ENCODE measurements at places on chromosomes 16 and 17. TPM values are rescaled to one million over a fixed set of nuclear protein-coding genes. Genes with fewer than 3 reads are reported as not detected.

The CA4 gene
- not detected for total RNA-seq

The TEKT5 gene
- total RNA-seq: not detected

The PLA2G10 gene
- total RNA-seq: not detected

The CA7 gene
- not detected for total RNA-seq

GRCh38 chr17:80953471-80954315 lies 37.9 kb upstream of the CHMP6 start:
- DNase-seq: no peak

DNA sequence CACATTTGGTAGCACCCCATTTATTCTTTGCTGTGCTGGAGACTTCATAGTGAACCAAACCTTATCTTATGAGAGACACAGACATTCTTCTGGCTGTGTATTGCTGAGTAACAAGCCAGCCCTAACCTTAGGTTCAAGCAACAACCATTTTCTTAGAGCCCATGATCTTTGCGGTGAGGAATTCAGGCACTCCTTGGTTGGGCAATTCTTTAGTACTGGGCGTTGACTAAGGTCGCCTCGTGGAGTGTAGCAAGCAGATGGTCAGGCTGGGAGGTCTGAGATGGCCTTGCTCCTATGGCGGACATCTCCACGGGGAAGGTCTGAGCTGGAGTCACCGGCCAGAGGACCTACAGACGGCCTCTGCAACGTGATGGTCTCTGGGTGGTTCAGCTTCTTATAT lies 43.1 kb downstream of the ARSG start:
- no peak for DNase-seq

DNA sequence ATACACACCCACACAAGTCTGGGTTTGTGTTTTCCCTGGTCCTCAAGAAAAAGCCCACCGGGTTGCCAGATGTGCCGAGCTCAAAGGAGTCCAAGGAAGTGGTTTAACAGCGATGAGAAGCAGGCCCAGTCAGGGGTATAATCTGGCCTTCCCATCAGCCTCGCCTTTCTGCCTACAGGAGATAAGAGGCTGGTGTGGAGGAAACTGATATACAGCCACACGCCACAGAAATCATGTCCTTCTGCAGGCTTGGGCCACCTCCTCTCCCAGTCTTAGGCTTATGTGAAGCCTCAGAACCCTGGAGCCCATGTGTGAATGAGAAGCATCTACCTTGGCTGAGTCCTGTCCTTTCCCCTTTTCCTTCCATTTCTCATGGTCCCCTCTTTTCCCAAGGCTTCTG lies 43.6 kb upstream of the MMP2 start:
- no peak for DNase-seq

- DNase-seq: peak; percentile 46
These were observed 164.8 kb downstream of the HAPSTR1 start for GRCh38 chr16:9256196-9256595.

DNA sequence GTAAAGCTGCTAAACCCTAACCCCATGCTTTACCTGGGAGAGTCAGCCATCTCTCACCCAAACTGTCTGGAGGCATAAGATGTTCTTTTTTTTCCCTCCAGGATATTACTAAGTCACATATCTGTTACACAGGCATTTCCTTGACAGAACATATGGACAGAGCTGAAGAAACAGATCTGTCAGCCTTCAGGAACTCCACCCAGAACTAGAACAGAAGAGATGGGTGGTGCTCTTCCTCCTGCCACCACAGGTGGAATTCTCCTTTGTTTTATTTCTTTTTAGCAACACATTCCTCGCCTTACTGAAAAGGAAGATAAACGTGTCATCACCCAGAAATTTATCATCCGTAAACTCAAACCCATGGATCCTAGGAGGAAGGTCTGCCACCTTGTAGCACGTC lies 8.8 kb downstream of the MYCBPAP start:
- no peak for DNase-seq

DNA sequence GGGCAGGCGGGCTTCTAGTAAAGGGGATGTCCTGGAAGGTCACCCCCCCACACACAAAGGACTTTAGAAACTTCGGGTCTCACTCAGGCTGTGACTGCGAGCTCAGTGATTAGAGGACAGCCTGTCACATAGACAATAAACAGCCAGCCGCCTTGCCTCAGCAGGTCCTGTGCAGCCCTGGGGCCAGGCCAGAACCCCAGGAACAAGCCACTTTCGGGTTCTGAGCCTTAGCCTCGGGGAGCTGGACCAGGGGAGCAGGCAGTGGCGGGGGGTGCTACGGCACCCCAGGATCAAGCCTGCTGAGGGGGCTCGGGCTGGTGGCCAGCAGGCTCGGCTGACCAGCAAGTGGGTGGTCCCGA lies 1.1 kb downstream of the GAS7 start:
- no peak for DNase-seq

GRCh38 chr17:76394166-76394565 lies 9.8 kb downstream of the SPHK1 start:
- no peak for DNase-seq

Measured in activated CD4-positive, alpha-beta T cell treated with anti-CD3 and anti-CD28 coated beads, Interleukin-2, amount 10 ng/mL, durations not matched to agents 7 days and 5 days (primary cell).